CD4-positive, alpha-beta T cell (primary cell): ENCODE measurements at places on chromosomes 7 and 10.

GRCh38 chr10:97861097-97861750 is 11.6 kb downstream of the GOLGA7B start:
- DNase-seq: no peak

- DNase-seq: no peak
Measured at GRCh38 chr7:99126921-99127553, 16.9 kb downstream of the SMURF1 start.

GRCh38 chr7:83866582-83866981 is 217.6 kb upstream of the SEMA3E start:
- DNase-seq: no peak

DNA sequence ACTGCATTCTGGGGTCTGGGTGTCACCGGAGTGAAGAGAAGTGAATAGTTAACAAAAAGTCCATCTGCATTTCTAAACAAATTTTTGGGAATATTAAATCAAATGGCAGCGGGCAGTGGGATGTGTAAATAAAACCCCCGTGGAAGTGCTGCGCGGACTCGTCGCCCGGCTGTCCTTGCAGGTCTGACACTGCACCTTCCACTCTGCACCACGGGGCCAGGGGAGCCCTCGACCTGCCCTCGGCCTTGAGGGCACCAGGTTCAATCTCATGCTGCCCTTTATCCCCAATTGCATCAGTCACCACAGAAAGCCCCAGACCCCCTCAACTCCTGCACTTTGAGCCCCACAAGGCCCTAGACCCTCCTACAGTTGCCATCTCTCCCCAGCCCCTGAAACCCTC is 6.4 kb upstream of the SMARCD3 start:
- DNase-seq: no peak

- DNase-seq: no peak
Measured at GRCh38 chr10:117071286-117072050, 66.5 kb upstream of the SHTN1 start.

- DNase-seq: no peak
Measured at GRCh38 chr7:8165150-8165549, 96.8 kb downstream of the ICA1 start.

GRCh38 chr7:151006590-151007300 is 15.9 kb downstream of the NOS3 start:
- no peak for DNase-seq

DNA sequence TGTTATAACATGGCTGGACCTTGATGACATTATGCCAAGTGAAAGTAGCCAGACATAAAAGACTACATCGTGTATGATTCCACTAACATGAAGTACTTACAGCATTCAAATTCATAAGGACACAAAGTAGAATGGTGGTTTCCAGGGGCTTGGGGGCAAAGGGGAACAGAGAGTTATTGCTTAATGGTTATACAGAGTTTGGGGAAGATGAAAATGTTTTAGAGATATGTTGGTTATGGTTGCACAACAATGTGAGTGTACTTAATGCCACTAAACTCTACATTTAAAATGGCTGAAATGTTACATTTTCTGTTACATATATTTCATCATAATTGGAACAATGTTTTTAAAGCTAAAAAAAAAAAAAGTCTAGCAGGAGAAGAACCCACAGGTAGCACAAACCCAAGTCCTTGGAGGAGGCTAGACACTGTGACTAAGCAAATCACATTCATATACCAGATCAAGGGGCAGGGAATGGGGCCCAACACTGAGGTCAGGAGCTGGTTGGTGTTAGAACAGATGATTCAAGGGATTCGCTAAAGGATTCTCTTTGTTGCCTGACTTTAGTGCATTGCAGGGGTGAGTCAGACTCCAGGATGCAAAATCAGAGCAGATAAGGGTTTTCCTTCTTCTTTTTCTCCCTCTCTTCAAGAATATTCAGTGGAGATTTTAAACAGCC is 25.1 kb upstream of the AOAH start:
- DNase-seq: no peak

DNA sequence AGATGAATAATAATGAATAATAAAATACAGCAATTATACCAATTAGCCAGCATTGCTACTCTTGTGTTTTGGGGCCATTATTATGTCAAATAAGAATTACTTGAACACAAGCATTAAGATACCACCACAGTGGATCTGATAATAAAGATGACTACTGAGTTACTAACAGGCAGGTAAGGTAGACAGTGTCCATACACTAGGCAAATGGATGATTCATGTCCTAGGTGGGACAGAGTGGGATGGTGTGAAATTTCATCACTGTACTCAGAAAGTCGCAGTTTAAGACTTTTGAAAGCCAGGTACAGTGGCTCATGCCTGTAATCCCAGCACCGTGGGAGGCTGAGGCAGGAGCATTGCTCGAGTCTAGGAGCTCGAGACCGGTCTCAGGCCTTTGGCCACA is 8.7 kb upstream of the UNC5B start:
- no peak for DNase-seq

DNA sequence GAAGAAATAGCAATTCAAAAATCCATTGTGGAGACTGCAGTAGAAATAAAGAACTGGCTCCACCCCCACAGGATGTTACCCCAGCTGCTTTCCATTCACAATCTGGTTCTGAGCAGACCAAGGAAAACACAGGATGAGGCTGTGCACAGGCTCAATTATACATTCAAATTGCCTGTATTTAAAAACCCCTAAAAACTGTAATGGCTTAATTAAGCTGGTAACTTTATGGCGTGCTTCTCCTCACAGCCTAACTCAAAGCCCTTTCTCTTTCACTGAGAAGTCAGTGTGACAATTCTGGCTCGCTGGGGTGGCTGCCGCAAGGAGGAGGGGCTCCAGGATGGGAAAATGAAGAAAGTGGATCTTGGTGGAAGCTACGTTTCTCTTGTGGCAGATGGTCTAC is 1191.1 kb downstream of the SORCS1 start:
- no peak for DNase-seq

- no peak for DNase-seq
Measured at GRCh38 chr7:45181991-45182855, 24.6 kb downstream of the RAMP3 start.

GRCh38 chr10:122140941-122141623 is 130.0 kb upstream of the BTBD16 start:
- no peak for DNase-seq
